ENCODE measurements at places on chromosomes 7 and 10. TPM values are rescaled to one million over a fixed set of nuclear protein-coding genes. Genes with fewer than 3 reads are reported as not detected.

DNA sequence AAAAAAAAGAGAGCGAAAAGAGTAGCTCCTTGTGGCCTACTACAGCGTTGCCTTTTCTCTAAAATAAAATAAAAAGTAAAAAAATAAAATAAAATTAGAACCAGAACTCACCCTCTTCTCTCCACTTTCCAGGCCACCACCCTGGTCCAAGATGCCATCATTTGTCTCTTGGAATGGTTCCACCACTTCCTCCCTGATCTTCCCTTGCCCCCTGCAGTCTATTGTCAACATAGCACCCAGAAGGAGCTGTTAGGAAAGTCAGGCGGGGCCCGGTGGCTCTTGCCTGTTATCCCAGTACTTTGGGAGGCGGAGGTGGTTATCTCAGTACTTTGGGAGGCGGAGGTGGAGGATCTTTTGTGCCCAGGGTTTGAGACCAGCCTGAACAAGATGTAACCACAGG lies 7.6 kb upstream of the GRID2IP start:
- H3K27me3 ChIP-seq = no peaks in the 10 kb centered on the region
- H3K27ac ChIP-seq = no peak overlapping the region
- H3K4me1 ChIP-seq = no peaks in the 10 kb centered on the region

- no peaks in the 10 kb centered on the region for H3K4me1 ChIP-seq
- no peak overlapping the region for H3K27ac ChIP-seq
- no peaks in the 10 kb centered on the region for H3K36me3 ChIP-seq
- H3K27me3 ChIP-seq = peaks cover 34% of the 10 kb centered on the region
Measured at GRCh38 chr10:63841761-63842160, 320.6 kb downstream of the REEP3 start.

- no peaks in the 10 kb centered on the region for H3K27me3 ChIP-seq
- peaks cover 4% of the 10 kb centered on the region for H3K36me3 ChIP-seq
- H3K4me1 ChIP-seq = no peaks in the 10 kb centered on the region
- no peak overlapping the region for H3K27ac ChIP-seq
- no peak for DNase-seq
- no peak overlapping the region for H3K4me3 ChIP-seq
Measured at GRCh38 chr7:44390701-44391100, 65.3 kb upstream of the CAMK2B start.

GRCh38 chr7:42910306-42910705 lies 1.6 kb downstream of the C7orf25 start:
- DNase-seq = no peak
- no peaks in the 10 kb centered on the region for H3K36me3 ChIP-seq
- H3K4me3 ChIP-seq = no peak overlapping the region

- no peaks in the 10 kb centered on the region for H3K4me1 ChIP-seq
- H3K36me3 ChIP-seq = no peaks in the 10 kb centered on the region
- DNase-seq = no peak
- no peaks in the 10 kb centered on the region for H3K27me3 ChIP-seq
Measured at GRCh38 chr7:21671859-21672258, 129.0 kb downstream of the DNAH11 start.

GRCh38 chr7:44583146-44583865 lies 1.3 kb upstream of the TMED4 start:
- no peak for DNase-seq
- no peaks in the 10 kb centered on the region for H3K27me3 ChIP-seq
- H3K4me3 ChIP-seq = peak overlapping the region; percentile 71
- peaks cover 11% of the 10 kb centered on the region for H3K36me3 ChIP-seq
- H3K4me1 ChIP-seq = peaks cover 13% of the 10 kb centered on the region

DNA sequence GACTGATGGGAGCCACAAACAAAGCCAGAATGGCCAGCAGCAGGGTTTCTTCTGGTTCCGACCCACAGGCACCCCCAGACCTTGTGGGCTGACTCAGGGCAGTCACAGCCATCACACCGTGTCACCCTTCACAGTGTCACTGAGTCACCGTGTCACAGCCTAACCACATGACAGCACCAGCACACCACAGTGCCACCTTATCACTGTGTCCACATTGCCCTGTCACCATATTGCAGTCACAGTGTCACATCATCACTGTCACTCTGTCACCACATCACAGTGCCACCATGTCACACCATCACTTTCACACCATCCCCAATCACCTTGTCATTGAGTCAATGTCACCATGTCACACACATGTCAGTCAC lies 77.0 kb downstream of the OAT start:
- DNase-seq = no peak
- peaks cover 11% of the 10 kb centered on the region for H3K4me1 ChIP-seq

- H3K4me1 ChIP-seq = no peaks in the 10 kb centered on the region
- H3K4me3 ChIP-seq = no peak overlapping the region
- no peak overlapping the region for H3K27ac ChIP-seq
- DNase-seq = no peak
Measured at GRCh38 chr10:111801841-111802240, 381.7 kb downstream of the GPAM start.

- no peaks in the 10 kb centered on the region for H3K4me1 ChIP-seq
- H3K4me3 ChIP-seq = no peak overlapping the region
- no peak for DNase-seq
- H3K27me3 ChIP-seq = no peaks in the 10 kb centered on the region
Measured at GRCh38 chr10:80681142-80681541, 143.4 kb downstream of the SH2D4B start.

- H3K4me3 ChIP-seq = no peak overlapping the region
- H3K27me3 ChIP-seq = no peaks in the 10 kb centered on the region
- no peak for DNase-seq
- no peak overlapping the region for H3K27ac ChIP-seq
- H3K36me3 ChIP-seq = no peaks in the 10 kb centered on the region
Measured at GRCh38 chr10:53918755-53919154, 882.3 kb downstream of the PCDH15 start.

DNA sequence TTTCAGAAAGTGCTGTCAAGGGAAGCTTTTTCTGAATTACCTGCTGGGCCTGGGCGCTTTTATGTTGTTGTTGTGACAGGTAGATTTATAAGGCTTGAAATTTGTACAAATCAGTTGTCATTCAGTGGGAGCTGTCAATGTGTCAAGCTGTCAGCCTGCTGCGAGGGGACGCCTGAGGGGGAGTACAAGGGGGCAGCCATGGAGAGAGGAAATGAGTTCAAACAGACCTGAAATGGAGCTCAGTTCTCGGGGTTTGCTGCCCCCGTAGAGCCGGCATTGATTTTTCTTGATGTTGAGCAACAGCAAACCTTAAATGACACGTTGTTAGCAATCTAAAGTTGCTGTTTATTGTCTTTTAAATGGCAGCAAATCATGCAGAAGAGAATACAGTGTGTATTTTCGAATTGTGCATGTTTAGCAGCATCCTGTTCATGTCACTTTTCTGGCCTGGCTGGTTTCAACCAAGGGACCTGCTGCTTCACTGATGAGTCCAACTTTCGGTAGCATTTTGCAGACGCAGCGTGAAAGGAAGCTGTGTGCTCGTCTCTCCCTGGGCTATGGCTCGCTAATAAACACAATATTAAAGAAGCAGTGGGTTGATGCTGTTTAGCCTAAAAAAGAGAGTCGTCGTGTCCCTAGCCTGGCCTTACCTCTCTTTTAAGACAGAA lies 166.5 kb downstream of the LRMDA start:
- H3K36me3 ChIP-seq = no peaks in the 10 kb centered on the region
- H3K27me3 ChIP-seq = peaks cover 9% of the 10 kb centered on the region
- no peak overlapping the region for H3K27ac ChIP-seq
- no peaks in the 10 kb centered on the region for H3K4me1 ChIP-seq

- H3K4me1 ChIP-seq = peaks cover 39% of the 10 kb centered on the region
- H3K27ac ChIP-seq = peak overlapping the region; percentile 29
Measured at GRCh38 chr7:112481833-112482670, 1.3 kb downstream of the LSMEM1 start.

GRCh38 chr7:2666155-2666554 lies 21.8 kb upstream of the AMZ1 start:
- no peak overlapping the region for H3K4me3 ChIP-seq
- H3K4me1 ChIP-seq = peaks cover 23% of the 10 kb centered on the region
- no peaks in the 10 kb centered on the region for H3K27me3 ChIP-seq
- H3K36me3 ChIP-seq = no peaks in the 10 kb centered on the region

DNA sequence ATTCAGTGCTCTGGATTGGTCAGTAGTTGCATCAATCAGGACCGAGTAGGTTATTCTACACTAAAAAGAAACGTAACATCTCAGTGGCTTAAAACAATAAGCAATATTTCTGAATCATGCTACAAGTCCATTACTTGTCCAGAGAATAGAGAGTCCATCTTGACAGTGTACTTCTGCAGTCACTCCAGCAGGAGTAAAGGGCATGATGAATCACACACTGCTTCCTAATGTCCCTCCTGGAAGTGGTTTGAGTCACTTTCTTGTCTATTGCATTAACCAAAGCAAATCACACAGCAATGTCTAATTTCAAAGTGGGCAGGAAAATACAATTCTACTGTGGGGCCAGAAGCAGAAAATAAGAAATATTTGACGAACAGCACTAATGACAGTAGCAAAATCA lies 124.8 kb downstream of the TSPAN12 start:
- no peak overlapping the region for H3K27ac ChIP-seq
- no peak for DNase-seq
- no peaks in the 10 kb centered on the region for H3K36me3 ChIP-seq
- no peak overlapping the region for H3K4me3 ChIP-seq

DNA sequence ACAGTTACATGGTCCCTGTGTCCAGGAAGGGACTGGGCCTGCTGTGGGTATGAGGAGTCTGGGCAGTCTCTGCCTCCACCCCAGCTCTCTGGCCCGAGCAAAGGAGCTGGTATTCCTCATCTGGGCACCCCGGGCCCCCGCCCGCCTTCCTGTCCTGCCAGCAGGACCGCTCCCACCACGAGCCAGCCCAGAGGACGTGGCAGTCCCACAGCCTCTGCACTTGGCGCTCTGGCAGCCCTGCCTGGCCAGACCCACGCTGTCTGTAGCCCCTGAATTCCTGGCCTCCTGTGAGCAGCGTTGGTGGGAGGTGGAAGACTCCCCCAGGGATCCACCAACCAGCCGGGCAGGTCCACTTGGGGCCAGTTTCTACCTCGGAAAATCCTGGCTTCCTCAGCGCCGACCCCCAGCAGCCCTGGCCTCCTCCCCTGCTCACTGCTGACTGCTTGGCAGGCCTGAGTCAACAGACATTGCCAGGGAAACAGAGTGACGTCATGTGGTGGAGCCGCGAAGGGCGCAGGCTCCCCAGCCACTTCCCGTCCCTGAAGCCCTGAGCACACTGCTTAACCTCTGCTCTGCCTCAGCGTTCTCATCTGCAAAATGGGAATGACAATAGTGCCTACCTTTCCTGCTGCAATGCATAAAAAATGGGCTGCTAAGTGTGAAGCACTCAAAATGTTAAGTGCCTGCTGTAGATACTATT lies 21.6 kb upstream of the LIMK1 start:
- H3K27me3 ChIP-seq = no peaks in the 10 kb centered on the region
- H3K4me1 ChIP-seq = peaks cover 10% of the 10 kb centered on the region
- H3K4me3 ChIP-seq = no peak overlapping the region
- no peaks in the 10 kb centered on the region for H3K36me3 ChIP-seq

GRCh38 chr10:101779544-101780186 lies 3.6 kb downstream of the NPM3 start:
- H3K36me3 ChIP-seq = peaks cover 8% of the 10 kb centered on the region
- DNase-seq = no peak
- peak overlapping the region; percentile 37 for H3K27ac ChIP-seq
- H3K4me3 ChIP-seq = peak overlapping the region; percentile 41

DNA sequence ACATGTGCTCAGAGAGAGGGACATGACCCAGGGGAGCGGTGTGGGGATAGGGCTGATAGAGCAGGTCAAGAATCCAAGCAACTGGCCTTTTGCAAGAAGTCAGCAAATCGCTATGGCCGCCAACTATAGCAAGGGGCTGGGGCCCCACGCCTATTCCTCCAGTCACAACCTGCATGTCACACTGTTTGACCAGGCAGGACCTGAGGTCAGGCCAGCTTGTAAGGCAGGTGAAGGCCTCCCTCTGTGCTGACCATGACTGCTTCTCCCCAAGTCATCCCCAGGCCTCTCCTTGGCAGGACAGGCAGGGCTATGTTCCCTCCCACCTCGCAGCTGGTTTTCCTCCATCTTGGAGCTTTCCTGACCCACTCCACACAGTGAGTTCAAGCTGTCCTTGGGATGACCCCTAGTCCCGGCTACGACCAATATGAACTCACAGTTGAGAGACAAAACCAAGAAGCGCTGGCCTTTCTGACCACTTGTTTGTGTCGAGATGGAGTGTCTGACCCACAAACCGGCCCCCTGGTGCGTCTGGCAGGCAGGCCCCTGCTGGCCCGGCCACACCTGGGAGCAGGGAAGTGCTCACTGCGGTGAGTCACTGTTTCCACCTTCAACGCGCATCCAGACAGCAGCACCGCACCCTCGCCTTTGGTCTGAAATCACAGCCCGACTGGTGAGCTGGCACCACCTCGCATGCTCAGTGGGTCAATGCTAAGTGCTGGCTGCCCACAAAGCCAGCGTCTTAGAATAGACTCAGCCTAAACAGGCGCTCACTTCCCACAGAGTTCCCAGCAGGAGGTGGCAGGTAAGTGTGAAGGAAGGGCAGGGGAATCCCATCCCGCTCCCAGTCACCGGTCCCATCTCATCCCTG lies 81.4 kb downstream of the VWA2 start:
- H3K27ac ChIP-seq = no peak overlapping the region
- no peak for DNase-seq
- no peaks in the 10 kb centered on the region for H3K4me1 ChIP-seq
- H3K27me3 ChIP-seq = no peaks in the 10 kb centered on the region

DNA sequence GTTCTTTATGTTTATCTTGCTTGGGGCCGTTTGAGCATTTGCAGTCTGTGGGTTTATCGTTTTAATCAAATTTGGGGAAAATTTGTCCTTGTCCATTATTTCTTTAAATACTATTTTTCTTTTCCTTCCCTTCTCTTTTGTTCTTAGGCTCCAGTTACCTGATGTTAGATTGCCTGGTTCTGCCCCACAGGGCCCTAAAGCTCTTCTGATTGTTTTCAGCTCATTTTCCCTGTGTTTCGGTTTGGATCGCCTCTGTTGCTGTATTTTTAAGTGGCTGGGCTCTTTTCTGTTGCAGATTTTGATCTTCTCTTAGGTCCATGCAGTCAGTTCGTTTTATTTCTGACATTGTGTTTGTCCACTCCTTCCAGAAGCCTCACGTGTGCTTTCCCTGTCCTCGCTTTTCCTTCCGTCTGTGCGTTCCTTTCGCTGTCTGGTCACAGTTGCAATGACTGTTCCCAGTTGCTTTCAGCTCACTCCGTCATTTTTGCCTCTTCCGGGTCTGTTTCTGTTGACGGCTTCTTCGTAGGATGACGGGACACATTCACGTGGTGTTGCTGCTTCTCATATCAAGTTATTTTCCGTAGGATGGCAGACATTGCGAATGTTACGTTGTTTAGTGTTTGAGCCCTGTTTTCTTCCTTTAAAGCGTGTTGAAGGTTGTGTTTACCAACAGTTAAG lies 111.4 kb downstream of the INPP5A start:
- no peaks in the 10 kb centered on the region for H3K4me1 ChIP-seq
- DNase-seq = no peak
- H3K36me3 ChIP-seq = no peaks in the 10 kb centered on the region

Gene PPP1R17
- not detected for total RNA-seq

Gene HECW1
- total RNA-seq = 0.77 TPM

Gene ZNF107
- 11.1 TPM for total RNA-seq

Gene DDX50
- 46.9 TPM for total RNA-seq

Gene PCLO
- total RNA-seq = 1.1 TPM
